ENCODE measurements at places on chromosomes 16 and 17.

GRCh38 chr17:68519911-68520310, 7.7 kb downstream of the PRKAR1A start:
- DNase-seq, result no peak

- DNase-seq, result no peak
Measured at GRCh38 chr16:24645739-24646645, 83.5 kb upstream of the TNRC6A start.

- no peak for DNase-seq
Measured at GRCh38 chr17:46026166-46027047, 27.4 kb downstream of the STH start.

DNA sequence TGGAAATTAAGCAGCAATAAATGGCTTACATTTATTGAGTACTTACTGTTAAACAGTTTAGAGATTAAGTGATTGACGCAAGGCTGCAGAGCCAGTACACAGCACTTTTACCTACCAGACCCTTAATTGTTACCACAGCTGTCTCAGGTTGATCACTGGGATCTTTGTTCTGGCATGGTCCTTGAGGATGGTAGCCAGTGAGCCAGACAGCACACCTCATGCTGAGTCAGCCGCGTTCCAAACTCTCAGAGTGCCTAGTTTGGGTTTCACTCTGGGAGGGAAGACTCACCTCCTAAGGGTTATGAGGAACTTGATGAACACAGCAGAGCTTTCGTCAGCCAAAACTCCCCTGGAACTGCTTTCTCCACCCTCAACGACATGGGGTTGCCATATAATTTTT, 20.4 kb downstream of the CDH3 start:
- no peak for DNase-seq

- DNase-seq, result no peak
Measured at GRCh38 chr17:50021681-50022370, 26.8 kb upstream of the DLX3 start.

GRCh38 chr17:74566132-74566753, 1.1 kb downstream of the CD300H start:
- no peak for DNase-seq

DNA sequence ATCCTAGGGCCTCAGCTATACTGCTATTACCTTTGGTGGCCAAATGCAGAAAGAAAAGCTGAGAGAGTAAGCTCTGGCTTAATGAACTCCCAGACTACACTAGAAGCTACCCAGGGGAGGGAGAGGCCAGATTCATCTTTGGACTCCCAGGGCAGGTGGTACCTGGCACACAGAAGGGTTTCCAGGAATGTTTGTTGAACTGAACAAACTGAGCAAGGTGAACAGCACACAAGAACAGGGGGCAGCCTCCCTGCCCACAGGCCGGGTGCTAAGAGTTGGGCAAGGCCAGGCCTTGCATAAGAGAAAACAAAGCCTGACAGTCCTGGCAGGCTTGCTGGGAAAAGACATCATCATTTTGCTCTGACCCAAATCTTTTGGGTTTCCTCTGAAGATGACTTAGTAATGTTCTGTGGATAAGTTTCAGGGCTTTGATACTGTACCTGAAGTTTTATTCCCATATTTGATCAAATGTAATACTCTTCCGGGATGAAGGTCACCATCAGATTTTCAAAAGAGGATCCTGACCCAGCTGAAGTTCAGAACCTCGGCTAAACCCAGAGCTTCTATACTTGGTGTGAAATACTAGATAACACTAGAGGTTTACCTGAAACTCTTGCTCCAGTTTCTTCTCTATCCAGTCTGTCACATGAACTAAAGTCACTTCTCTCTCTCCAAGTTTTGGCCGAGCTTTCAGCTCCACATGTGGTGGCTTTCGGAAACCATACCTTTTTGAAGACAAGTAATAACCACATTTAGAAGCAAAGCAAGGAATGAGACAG, 20.5 kb upstream of the ERN1 start:
- no peak for DNase-seq

GRCh38 chr17:44183024-44183423, 3.7 kb upstream of the TMUB2 start:
- DNase-seq, result no peak

GRCh38 chr17:63543822-63544420, 6.4 kb upstream of the DCAF7 start:
- no peak for DNase-seq

All from GM18507 (cell line).